ENCODE measurements at places on chromosomes 6 and 20. TPM values are rescaled to one million over a fixed set of nuclear protein-coding genes. Genes with fewer than 3 reads are reported as not detected.

DNA sequence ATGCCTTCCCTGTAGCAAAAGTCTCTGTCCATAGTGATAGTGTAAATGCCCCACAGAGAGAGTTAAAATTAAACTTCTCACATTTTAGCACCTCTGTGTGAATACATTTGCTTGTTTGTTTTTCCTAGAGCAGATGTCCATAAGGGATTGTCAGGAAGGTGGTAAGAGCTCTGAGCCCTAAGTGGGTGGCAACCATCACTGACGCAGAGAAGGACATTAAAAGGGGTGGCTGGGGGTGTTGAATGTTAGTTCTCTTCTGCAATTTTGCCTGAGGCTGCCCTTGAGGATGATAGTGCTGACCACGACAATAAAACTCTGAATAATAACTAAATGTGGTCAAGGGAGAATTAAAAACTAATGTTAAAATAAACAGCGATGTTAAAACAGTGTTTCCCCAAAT, 174.3 kb upstream of the ID4 start:
- no peak for DNase-seq

DNA sequence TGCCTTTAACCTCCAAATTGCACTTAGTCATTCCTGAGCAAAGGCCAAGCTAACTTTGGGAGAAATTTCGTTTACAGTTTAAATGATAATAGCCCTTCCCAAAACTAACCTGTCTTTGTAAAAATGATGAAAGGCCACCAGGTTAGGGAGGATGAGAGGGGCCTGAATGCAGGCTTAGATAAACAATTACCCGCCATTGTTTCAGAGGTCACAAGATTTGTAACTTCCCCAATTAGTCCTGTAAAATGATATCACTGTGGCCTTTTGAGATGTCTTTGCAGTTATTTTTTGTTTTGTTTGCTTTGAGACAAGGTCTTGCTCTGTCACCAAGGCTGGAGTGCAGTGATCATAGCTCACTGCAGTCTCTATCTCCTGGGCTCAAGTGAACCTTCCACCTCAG, 26.3 kb downstream of the GNL1 start:
- DNase-seq, result no peak

DNA sequence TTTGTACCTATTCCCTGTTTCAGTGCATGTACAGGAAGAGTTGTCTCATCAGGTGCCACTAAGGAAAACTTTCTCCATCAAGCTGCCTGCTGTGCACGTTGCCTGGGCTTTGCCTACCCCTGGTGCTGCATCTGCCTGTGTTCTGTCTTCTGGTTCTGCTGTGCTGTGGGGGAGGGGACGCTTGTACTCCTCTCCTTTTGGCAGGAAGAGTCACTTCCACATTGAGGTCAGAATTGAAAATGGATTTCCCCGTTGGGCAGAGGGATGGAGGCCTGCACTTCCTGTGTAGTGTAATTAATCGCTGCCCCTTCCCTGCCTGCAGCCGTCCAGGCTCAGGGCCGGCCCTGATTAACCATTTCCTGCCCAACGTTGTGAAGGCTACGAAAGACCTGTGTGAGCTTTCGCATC, 153.3 kb downstream of the SCML4 start:
- DNase-seq, result no peak

GRCh38 chr20:23697947-23698346, 9.1 kb upstream of the CST4 start:
- DNase-seq, result no peak

DNA sequence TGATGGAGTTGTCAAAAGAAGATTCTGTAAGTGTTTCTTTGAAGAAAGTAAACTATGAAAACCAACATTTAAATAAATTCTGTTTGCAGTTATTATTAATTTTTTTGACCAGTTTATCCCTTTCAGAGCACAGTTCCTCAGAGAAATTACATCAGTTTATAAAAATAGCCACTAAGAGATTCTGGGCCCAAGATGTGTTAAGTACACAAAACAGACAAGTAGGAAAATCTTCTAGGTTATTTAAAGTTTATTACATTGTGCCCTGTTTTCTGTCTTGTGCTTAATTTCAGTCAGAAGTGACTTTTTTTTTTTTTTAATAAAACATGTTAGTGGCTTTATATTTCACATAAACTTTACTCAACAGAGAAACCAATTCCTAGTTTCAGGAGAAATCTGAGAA, 72.3 kb downstream of the ECT2L start:
- DNase-seq, result no peak

- no peak for DNase-seq
Observed at GRCh38 chr20:1964061-1964460, 29.8 kb downstream of the PDYN start.

GRCh38 chr6:25279748-25280343, 672 bp downstream of the CARMIL1 start:
- no peak for DNase-seq

GRCh38 chr6:133393891-133394290, 152.7 kb downstream of the EYA4 start:
- no peak for DNase-seq

GRCh38 chr6:40054602-40055001, 120.3 kb upstream of the MOCS1 start:
- no peak for DNase-seq

DNA sequence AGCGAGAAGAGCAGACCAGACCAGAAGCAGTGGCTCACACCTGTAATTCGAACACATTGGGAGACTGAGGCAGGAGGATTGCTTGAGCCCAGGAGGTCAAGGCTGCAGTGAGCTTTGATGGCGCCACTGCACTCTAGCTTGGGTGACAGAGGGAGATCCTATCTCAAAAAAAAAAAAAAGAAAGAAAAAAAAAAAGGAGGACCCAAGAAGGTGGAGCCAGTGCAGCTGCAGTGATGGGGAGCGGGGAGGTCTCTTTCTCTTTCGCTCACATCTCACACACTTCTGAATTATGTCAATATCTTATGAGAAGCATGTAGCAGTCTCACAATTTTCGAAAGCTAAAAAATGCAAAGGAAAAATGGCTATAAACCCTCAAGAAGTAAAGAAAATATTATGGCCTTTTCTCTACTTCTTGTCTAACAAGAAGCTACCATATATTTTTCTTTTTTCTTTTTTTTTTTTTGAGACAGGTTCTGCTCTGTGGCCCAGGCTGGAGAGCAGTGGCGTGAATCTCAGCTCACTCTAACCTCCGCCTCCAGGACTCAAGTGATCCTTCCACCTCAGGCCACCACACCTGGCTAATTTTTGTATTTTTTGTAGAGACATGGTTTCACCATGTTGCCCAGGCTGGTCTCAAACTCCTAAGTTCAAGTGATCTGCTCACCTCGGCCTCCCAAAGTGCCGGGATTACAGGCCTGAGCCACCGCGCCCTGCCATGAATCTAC, 3.8 kb upstream of the SPO11 start:
- no peak for DNase-seq

- DNase-seq, result no peak
Observed at GRCh38 chr6:170110201-170111140, 180.4 kb downstream of the DLL1 start.

DNA sequence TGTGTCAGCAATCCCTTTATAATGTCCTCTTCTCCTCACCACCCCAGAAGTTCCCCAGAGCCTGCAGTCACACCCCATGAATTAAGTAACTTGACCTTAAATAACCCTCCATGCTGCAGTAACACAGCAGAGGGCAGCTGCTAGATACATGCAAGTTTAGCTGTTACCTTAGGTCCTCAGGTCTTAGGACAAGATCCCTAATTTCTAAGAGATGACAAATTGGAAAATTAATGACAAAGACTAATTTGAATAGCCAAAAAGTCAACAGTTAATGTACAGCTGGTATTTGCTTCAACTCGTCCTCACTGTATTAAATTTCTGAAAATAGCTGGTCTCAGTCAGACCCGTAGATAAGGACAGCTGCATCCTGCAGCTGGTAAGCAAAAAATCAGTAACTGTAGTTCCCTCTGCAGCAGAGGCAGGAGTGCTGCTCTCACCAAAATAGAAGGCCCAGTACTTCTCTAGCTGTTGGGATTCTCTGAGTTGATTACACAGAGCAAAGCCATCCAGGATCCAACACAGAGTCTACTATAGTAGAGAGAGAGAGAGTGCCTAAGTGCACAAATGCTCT, 62.4 kb downstream of the TNFRSF21 start:
- DNase-seq, result no peak

- no peak for DNase-seq
Observed at GRCh38 chr6:18022398-18023231, 35.2 kb upstream of the KIF13A start.

DNA sequence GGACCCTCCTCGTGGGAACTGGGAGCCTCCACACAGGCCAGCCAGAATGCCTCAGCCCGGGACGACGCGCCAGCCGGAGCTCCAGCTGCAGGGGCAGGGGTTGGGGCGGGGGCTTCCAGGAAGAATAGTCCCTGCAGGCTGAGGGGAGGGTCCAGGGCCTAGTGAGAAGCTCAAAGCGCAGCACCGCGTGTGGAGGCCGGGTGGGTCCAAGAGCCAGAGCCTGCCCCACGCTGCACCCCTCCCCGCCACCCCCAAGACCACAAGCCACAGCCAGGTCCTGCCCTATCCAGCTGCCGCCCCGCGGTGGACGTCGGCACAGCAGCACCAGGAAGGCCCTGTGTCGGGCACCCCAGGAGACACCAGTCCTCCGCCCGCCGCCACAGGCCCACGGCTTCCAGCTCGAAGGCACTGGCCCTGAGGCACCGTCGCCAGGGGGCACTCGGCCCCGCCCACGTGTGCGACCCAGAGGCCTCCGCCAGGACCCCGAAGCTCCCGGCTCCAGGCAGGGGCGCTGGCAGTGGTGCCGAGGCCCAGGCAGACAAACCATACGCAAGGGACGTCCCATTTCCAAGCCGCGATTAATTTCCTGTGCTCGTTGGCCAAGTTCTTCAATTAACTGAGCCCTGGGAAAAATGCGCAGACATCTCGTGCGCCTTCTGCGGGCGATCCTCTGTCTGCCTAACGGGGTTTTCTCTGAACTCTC, 19.5 kb downstream of the KCNQ2 start:
- DNase-seq, result no peak

DNA sequence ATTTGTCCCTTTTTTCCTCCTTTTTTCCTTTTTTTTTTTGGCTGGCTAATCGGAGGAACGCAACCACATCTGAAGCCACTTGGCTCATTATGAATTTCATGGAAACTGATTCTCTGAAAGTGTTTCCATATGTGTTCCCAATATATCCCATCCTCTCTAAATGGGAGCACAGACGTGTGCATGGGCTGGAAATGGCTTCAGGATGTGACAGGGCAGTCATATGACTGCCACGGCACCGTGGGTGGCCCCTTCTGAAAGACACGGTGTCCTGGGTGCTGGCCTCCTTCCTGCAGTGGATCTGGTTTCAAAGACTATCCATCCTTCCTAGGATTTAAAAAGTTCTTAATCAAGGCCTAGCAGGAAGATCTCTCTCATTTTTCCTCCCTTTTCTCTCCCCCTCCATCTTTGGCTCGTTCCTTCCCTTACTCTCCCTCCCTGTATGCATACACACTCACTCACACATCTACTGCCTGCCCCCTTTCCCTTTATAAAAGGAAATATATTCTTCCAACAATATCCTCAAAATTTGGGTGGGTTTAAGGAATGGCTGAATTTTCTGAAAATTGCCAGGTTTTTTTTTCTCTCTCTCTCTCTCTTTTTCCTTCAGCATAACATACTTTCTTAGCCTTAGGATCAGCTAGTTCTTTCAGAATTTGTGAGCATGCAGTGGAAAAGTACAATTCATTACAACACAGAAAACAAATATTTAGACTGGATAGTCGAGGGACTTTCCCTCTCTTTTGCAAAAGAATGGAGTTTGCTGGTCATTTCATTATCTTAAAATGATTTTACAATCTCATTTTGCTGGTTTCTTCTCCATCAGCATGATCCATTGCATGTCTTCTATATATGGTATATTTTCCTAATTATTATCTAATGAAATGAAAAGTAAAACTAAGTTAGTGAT, 161.2 kb upstream of the SUPT3H start:
- DNase-seq, result no peak

GRCh38 chr6:12275107-12275506, 15.1 kb upstream of the EDN1 start:
- DNase-seq, result no peak

- no peak for DNase-seq
Observed at GRCh38 chr6:44642349-44642748, 254.8 kb downstream of the CDC5L start.

GRCh38 chr6:113208726-113209125, 648.4 kb upstream of the MARCKS start:
- DNase-seq, result no peak

- DNase-seq, result no peak
Observed at GRCh38 chr20:64068386-64069208, 5.6 kb downstream of the TCEA2 start.

GRCh38 chr6:116059713-116060571, 749 bp downstream of the FRK start:
- DNase-seq, result no peak

- DNase-seq, result no peak
Observed at GRCh38 chr20:63123331-63123741, 92.6 kb downstream of the YTHDF1 start.

GRCh38 chr6:12637960-12638641, 78.5 kb upstream of the PHACTR1 start:
- no peak for DNase-seq

- no peak for DNase-seq
Observed at GRCh38 chr20:35611482-35611881, 4.1 kb upstream of the SPAG4 start.

DNA sequence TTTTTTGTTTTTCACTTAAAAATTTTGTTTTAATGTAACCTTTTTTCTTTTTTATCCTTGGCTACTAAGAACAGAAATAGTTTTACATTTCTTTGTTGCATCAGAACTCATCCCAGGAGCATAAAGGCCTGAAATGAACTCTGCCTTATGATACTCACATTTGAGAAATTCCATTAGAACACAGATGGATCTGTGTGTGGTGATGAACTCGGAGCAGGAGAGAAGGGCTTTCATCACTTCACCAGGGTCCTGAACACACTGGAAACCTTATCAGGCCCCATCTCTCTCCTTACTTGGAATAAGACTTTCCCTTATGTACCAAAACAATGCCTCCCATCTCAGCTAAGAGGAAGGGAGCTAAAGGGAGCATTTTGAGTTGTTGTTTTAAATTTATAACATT, 139.4 kb downstream of the PHF3 start:
- no peak for DNase-seq

DNA sequence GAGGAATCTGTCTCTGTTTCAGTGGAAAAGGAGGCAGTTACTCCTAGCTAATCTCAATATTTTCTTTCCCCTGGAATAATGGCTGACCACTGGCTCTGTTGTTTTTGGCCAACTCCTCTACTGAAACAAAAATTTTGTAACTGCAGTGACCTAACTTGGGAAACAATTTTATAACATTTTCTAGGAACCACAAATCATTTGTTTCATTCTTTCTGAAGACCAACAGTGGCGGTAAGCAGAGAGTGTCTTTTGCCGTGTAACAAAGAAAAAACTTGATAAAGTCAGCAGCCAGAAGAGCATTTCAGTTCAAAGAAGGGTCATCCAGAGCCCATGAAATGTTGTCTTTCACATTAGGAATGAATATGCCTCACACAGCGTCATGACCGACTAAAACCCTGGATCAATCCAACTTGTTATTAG, 11.8 kb upstream of the BFSP1 start:
- DNase-seq, result no peak

Gene DOK5
- polyA plus RNA-seq, result not detected

Gene TTK
- 0.44 TPM for polyA plus RNA-seq

Gene CST4
- polyA plus RNA-seq, result not detected

Gene IL17A
- polyA plus RNA-seq, result not detected

Gene ENPP3
- 0.11 TPM for polyA plus RNA-seq

Gene JPH2
- polyA plus RNA-seq, result not detected

Gene WFDC10B
- not detected for polyA plus RNA-seq

Gene POM121L2
- polyA plus RNA-seq, result not detected

Gene MROH8
- polyA plus RNA-seq, result 0.66 TPM

Gene TMC2
- not detected for polyA plus RNA-seq

Gene ENPP1
- not detected for polyA plus RNA-seq

Gene PPP1R3G
- not detected for polyA plus RNA-seq

Gene NKAPL
- 0.26 TPM for polyA plus RNA-seq

Gene OPRL1
- 1.6 TPM for polyA plus RNA-seq

Gene QRSL1
- 11.6 TPM for polyA plus RNA-seq

Gene HLA-DPB1
- polyA plus RNA-seq, result 228 TPM

Measured in naive thymus-derived CD8-positive, alpha-beta T cell (primary cell).